Small intestine (tissue), 16 donors: ENCODE measurements at places on chromosomes 5 and 9. TPM values are rescaled to one million over a fixed set of nuclear protein-coding genes. Genes with fewer than 3 reads are reported as not detected.

GRCh38 chr9:31715250-31715649, 669.2 kb upstream of the ACO1 start:
- no peak for DNase-seq

The ZBTB26 gene
- polyA plus RNA-seq, result 10.5 TPM

DNA sequence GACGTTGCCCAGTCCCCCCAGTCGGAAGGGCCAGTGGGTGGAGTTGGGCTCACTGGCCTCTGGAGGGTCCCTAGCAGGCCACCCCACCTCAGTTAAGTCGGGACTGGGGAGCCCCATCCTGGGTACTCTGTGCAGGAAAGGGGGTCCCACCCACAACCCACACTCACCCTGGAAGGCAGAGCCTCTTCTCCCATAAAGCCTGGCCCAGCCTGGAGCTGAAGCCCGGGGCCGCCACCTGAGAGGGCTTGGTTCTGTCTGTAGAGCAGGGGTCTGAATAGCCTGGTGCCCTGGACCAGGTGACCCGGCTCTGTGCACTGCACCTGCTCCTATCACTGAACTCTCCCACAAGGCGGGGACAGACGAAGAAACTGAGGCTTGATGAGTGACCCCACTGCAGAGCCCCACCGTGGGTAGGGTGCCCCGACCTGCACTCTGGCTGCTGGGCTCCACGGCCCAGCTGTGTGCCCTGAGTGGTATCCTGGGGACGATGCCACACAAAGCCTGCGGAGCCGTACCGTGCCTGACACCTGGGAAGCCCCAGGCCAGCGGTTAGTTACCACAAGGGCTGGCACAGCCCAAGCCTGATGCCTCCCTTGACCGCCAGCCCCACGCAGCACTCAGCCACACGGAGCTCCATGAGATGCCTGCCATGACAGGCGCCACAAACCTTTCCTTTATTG, 7.3 kb downstream of the PTGES2 start:
- DNase-seq, result no peak

DNA sequence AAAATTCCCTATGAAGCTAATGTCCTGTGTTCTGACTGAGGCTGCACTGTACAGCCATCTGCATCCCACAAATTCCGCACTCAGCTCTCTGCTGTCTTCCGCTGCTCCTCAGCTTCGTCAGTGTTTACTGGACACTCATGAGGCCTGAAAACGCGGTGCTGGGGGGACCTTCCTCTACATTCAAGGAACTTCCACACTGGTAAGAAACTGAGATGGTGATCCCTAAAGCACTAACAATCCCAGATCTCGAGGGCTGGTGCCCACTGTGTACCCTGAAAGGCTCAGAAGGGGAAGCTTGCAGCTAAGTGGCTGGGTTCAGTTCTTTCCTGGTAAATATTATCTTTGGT, 117.9 kb downstream of the NRG2 start:
- no peak for DNase-seq

- DNase-seq, result no peak
Observed at GRCh38 chr5:112196584-112196983, 222.5 kb downstream of the EPB41L4A start.
